Muscle of back (tissue), 13 donors: ENCODE measurements at places on chromosomes 4 and X.

DNA sequence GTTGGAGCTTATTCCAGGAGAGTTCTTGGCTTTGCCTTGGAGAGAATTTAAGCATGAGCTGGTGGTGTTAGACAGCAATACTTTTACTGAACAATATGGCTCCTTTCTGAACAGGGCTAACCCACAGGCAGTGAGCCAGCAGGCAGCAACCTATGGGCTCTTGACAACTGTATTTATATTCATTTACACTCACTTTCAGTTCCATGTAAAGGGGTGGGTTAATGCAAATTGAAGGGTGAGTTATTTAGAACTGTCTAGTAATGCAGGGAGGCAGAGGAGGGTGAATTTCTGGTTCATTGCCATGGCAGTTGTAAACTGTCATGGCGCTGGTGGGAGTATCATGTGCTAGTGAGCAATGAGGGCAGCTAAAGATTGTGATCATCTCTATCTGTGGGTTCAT, 15.7 kb downstream of the FOXR2 start:
- no peak for DNase-seq

- peak; percentile 31 for DNase-seq
Observed at GRCh38 chr4:111854494-111855087, 290.7 kb upstream of the FAM241A start.

DNA sequence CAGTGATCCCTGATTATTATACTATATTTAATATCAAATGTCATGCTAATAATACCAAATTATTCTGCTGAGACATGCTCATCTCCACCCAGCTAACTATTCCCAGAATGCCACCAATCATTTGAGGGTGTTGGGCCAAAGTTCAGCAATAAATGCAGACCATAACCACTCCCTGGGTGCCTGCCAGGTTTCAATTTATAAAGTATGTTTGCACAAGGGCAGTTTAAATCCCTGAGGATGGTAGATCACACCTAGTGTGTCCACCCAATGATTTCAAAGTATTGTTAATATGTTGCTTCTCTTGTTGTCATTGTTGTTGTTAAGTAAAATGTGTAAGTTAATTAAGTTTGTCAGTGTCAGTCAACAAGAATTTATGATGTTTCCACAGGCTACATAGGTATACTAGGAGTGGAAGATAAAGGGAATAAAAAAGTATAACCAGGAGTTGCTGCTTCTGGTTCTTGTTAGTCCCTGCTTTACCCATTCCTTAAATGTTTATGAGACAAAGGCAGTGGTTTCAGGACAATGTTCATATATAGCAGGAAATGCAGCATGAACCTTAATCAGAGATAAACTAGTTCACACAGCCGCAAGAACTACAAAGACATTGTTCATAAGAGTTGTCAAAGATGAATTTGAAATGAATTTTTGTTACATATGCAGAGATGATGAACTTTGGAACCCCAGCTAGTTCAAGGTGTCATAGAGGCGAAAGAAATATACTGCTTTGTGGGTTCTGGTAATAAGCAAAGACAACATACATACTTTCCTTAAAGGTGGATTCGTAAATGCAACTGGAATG, 25.5 kb downstream of the HPGD start:
- DNase-seq = no peak

DNA sequence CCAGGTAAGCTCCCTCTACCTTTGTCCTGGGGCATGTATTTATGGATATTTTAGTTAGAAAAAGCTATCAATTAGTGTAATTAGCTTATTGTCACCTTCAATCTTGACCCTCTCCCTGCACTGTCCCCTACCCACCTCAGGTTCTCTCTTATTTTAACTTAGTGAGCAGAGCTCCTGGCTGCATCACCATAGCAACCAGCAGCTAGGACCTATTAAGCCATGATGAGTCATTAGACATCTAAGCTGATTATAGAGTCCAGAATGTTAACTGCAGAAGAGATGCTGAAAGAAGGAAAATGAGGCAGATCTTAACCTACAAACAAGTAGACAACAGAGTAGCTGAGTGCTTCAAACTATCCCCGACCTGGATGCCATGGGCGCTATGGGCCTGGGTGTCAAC, 36.6 kb downstream of the MAGEE2 start:
- no peak for DNase-seq

- no peak for DNase-seq
Observed at GRCh38 chr4:47750788-47751187, 87.1 kb downstream of the CORIN start.

DNA sequence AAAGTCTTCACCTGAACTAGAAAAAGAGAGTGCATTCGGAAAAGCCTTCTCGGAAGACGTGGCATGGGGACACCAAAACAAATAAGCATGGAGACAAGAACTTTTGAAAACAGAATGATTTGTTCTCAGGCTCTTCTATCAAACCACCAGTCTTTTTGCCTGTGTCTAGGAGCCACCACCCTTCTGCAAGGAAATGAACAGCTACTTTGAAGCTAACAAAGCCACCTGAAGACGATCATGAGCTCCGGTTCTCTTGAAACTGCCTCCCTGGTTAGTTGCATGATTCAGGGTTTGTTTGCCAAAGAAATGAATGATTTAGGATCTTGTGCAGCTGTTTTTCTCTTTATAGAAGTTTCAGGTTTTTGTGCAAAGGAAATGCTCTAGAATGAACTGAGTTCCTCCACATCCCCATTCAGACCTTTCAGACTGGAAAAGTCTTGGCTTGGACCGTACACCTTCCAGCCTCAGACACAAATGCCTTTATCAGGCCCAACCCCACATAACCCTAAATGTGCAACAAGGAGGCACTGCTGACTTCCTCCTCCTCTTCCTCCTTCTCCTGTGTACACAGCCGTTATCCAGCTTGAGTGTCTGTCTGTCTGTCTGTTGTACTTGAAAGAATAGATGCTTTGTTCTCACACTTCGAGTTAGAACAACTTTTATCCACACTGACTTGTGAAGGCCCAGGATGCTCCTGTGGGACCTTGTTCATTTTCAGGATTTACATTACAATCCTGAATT, 334.8 kb upstream of the KLF3 start:
- DNase-seq = no peak

DNA sequence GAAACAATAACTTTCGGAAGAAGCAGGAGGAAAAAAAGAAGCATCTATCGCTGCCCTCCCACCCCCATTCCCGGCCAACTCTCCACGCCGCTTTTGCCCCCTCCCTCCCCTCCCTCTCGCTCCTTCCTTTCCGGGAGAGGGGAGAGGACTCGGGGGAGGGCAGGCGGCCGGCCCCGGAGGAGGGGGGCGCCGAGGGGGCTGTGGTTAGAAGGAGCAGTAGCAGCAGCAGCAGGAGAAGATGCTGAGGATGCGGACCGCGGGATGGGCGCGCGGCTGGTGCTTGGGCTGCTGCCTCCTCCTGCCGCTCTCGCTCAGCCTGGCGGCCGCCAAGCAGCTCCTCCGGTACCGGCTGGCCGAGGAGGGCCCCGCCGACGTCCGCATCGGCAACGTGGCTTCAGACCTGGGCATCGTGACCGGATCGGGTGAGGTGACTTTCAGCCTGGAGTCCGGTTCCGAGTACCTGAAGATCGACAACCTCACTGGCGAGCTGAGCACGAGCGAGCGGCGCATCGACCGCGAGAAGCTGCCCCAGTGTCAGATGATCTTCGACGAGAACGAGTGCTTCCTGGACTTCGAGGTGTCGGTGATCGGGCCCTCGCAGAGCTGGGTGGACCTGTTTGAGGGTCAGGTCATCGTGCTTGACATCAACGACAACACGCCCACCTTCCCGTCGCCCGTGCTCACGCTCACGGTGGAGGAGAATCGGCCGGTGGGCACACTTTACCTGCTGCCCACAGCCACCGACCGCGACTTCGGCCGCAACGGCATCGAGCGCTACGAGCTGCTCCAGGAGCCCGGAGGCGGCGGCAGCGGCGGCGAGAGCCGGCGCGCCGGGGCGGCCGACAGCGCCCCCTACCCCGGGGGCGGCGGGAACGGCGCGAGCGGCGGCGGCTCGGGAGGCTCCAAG, 1.3 kb downstream of the PCDH7 start:
- DNase-seq = no peak

DNA sequence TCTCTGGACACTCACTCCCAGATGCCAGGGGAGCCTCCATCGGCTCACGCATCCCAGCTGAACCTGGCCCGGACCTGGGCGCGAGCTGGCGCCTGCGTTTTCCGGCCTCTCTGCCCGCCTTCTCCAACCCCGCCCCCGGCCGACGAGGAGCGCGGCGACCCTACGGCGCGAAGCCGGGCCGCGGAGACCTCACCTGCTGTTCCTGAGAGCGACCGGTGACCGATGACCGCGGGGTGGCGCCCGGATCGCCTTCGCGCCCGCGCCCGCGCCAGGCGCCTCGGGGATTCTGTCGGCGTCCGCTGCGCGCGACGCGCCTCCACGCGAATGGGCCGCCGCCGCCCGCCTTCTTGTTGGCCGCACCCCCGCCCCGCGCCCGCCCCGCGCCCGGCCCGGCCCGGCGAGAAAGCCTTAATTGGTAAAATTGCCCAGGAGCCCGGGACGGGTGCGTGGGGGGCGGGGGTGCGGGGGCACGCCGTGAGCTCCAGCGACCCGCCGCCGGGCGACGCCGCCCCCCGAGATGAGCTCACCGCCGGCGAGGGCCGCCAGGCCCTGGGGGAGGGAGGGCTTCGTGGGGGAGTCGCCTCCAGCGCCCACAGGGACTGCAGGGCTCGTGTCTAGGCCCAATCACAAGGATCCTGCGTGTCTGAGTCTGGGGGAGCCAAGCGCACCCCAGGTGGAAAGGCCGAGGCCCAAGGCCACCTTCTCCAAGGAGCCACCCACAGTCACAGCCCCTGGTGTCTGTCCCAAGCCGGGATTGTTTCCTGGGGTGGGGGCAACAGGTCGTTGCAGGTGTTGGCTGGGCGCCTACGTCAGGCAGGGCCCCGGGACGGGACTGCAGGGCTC, at the start of gene FLNA:
TSS of gene FLNA (minus strand) at position 322 of the 843 bp plus-strand sequence. CDS start 3,389 bp downstream, outside the sequence.
- peak; percentile 55 for DNase-seq

- no peak for DNase-seq
Observed at GRCh38 chr4:169934794-169935429, 91.3 kb downstream of the MFAP3L start.

- no peak for DNase-seq
Observed at GRCh38 chr4:86926435-86927086, 8.2 kb upstream of the AFF1 start.
